ENCODE measurements at places on chromosomes 5 and 9. TPM values are rescaled to one million over a fixed set of nuclear protein-coding genes. Genes with fewer than 3 reads are reported as not detected.

Gene ADRB2
- polyA plus RNA-seq = 34.4 TPM

Gene CTXN3
- not detected for polyA plus RNA-seq

GRCh38 chr5:168992016-168992415 lies 308.9 kb downstream of the SLIT3 start:
- no peak for DNase-seq

DNA sequence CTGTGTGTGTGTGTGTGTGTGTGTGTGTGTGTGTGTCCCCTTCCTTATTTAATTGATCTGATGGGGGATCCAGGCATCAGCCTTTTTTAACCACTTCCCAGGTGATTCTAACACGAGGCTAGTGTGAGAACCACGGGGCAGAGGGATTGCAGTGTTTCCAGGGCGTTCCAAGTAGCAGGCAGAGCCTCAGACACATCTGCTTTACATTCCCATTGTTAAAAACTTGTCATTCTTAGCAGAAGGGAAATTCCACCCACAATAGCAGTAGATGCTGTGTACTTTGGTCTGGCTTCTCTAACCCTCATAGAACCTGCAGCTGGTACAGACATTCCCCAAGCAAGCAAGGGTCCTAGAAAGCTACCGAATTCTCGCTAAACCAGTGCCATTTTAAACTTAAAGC lies 81.9 kb upstream of the SLC30A5 start:
- no peak for DNase-seq

DNA sequence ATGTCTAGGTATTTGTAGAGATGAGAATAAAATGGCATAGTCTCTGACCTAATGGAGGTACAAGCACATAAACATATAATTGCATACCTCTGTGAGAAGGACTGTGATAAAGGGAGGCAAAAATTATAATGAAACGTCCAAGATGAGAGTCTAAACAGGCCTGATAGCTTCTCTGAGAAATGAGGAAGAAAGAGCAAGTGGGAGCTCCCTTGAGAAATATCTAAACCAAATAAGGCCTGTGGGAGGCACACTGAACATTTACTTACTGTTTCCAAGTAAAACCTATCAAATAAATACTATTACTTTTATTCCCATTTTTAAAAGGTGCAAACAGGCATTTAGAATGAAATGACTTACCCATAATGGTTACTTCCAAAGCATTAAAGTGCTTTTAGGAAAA lies 125.6 kb upstream of the PAPPA start:
- DNase-seq = no peak

Gene RNF183
- not detected for polyA plus RNA-seq

DNA sequence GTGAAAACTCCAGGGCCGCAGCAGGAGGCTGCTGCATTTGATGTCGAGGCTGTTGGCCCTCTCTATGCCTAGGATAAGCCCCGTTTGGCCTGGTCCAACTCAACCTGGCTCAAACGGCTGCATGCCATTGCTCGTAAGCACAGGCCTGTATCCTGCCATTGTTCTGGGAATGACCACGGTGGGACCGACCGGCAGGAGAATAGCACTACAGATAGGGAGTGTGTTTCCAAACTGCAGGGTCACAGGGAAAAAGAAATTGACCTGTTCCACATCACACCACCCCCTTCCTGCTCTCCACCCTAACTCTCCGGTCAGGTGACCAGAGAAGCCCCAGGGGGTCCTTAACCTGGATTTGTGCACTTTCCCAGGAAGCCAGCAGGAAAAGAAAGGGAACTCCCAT lies 278.7 kb upstream of the KLF4 start:
- DNase-seq = no peak

DNA sequence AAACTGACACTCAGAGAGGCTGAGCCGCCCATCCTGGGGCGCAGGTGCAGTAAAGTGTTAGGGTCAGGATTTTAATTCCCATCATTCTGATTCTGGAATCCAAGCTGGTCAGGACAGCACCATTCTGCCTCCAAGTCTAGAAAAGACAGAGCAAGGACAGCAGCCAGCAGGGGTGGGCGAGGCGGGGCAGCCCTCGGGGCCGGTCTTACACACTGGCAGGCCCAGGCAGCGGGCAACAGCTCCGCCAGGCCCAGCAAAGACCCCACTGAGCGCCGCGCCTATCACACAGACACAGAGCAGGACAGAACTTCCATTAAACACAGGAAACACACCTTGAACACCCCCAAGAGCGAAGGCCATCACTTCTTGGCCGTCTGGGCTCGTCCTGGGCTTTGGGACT lies 66.5 kb upstream of the RXRA start:
- no peak for DNase-seq

DNA sequence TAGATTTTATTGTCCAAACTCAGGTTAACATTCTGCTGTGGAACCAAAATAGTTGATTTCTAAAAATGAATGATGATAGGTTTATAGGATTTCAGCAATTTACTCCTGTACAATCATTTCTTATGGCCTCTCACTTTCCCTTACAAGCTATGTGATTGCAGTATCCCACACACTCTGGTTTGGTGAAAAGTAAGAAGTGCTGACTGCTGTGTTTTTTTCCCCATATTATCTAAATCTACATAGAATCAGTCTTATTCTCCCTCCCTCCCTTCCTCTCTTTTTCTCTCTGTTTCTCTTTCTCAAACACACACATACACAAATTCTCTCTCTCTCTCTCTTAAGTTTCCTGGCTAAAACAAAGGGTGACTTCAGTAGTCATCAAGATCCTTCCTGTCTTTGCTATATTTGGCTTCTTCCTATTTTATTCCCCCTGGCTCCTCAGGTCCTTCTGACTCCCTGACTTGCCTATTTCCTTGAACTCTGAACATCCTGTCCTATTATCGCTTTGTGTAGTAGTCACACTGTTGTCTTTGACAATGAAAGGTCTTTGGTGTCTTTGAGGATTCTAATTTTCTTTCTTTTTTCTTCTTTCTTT lies 55.9 kb upstream of the HAPLN1 start:
- no peak for DNase-seq

Gene MLLT3
- polyA plus RNA-seq = 16.1 TPM

- DNase-seq = no peak
Measured at GRCh38 chr5:19853616-19854240, 134.3 kb downstream of the CDH18 start.

Gene PNPLA7
- 0.24 TPM for polyA plus RNA-seq

DNA sequence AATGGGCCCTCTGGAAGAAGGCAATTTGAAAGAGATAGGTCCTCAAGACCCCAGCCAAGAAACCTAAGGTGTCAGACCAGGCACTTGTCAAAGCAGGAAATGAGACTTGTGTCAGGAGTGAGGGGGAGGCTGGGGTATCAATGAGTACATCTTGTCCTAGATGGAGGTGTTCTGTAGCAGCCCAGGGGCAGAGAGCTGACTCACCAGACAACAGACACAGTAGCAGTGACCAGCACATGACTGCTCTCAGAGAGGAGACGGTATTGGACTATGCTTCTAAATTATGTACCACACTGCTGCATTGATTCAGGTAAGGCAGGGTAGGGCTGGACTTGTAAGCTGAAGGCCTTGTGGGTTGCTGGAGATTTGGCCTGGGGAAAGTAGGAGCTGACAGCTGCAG lies 551.2 kb upstream of the KLF4 start:
- no peak for DNase-seq
